ENCODE measurements at places on chromosomes 3 and 15. TPM values are rescaled to one million over a fixed set of nuclear protein-coding genes. Genes with fewer than 3 reads are reported as not detected.

The LTK gene
- 3.8 TPM for total RNA-seq

The ADGRG7 gene
- total RNA-seq = not detected

The CATSPER2 gene
- 12.8 TPM for total RNA-seq

The COL6A5 gene
- not detected for total RNA-seq

The HOMER2 gene
- 6.1 TPM for total RNA-seq

The TOMM70 gene
- total RNA-seq = 37.5 TPM

The SPINK8 gene
- total RNA-seq = not detected

The GLDN gene
- total RNA-seq = not detected

The RARRES1 gene
- total RNA-seq = not detected

The RGMA gene
- not detected for total RNA-seq

The CELF6 gene
- 4.9 TPM for total RNA-seq

The CHRD gene
- not detected for total RNA-seq

The CCDC39 gene
- total RNA-seq = not detected

The IL12A gene
- total RNA-seq = 0.44 TPM

The SI gene
- total RNA-seq = not detected

The FAM174B gene
- total RNA-seq = 6.6 TPM

The INTS14 gene
- total RNA-seq = 35.3 TPM

The ZDHHC23 gene
- total RNA-seq = 5.2 TPM

The PEX5L gene
- not detected for total RNA-seq

The SYNPR gene
- not detected for total RNA-seq

The ROBO2 gene
- total RNA-seq = not detected

The TRAIP gene
- 4.6 TPM for total RNA-seq

The OR5K2 gene
- not detected for total RNA-seq

The CORO2B gene
- total RNA-seq = not detected

The ZFAND6 gene
- total RNA-seq = 60.9 TPM

The AGBL1 gene
- not detected for total RNA-seq

The TNFAIP8L3 gene
- total RNA-seq = not detected

The PIF1 gene
- 0.17 TPM for total RNA-seq

The KY gene
- not detected for total RNA-seq

The TMEM45A gene
- total RNA-seq = 0.23 TPM

The SIAH2 gene
- 29.5 TPM for total RNA-seq
